ENCODE measurements at places on chromosomes 7 and 10.
A peak's percentile ranks its signal among the peaks of the same experiment; 100 is the strongest.

DNA sequence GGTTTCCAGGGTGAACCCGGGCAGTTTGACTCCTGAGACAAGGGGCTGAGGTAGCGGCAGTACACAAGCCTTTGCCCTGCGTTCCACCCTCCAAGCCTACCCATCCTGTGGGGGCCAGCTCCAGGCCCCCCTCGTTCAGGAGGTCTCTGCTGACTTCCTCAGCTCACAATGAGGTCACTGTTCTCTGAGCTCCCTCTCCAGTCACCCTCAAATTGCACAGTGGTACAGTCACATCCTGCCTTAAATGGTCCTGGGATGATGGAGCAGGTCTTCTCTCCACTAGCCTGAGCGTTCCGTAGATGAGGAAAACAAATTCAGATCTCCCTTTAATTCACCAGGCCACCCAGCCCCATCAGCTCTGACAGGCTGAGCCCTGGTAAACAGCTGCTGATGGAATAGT lies 90.2 kb downstream of the SH3PXD2A start:
- no peak for DNase-seq

GRCh38 chr7:44121761-44122420 lies 1.5 kb downstream of the POLD2 start:
- DNase-seq = no peak

- DNase-seq = no peak
Measured at GRCh38 chr7:149721084-149721601, 52.2 kb downstream of the ZNF467 start.

- DNase-seq = peak; percentile 14
Measured at GRCh38 chr7:30880125-30880720, 31.4 kb upstream of the AQP1 start.
